ENCODE measurements at places on chromosomes 7 and 10.

DNA sequence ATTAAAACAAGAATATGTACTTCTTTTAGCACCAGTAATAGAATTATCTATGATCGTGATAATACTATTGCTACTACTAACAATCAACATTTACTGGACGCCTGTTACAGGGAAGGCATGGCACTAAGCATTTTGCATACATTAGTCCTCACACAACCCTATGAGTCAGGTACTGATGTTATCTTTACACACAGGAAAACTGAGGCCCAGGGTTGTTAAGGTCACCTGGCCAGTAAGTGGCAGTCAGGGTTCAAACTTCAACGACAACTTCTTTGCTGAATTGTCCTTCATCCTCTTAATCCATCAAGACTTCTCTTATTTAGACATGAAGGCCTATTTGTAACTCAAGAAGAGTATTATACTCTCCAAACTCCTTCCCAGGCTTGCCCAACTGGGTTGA, 41.9 kb upstream of the ACSL5 start:
- no peak for DNase-seq

- DNase-seq: no peak
Observed at GRCh38 chr10:117411479-117412399, 36.5 kb upstream of the PDZD8 start.

- DNase-seq: no peak
Observed at GRCh38 chr10:87652261-87652660, 7.4 kb upstream of the PAPSS2 start.

DNA sequence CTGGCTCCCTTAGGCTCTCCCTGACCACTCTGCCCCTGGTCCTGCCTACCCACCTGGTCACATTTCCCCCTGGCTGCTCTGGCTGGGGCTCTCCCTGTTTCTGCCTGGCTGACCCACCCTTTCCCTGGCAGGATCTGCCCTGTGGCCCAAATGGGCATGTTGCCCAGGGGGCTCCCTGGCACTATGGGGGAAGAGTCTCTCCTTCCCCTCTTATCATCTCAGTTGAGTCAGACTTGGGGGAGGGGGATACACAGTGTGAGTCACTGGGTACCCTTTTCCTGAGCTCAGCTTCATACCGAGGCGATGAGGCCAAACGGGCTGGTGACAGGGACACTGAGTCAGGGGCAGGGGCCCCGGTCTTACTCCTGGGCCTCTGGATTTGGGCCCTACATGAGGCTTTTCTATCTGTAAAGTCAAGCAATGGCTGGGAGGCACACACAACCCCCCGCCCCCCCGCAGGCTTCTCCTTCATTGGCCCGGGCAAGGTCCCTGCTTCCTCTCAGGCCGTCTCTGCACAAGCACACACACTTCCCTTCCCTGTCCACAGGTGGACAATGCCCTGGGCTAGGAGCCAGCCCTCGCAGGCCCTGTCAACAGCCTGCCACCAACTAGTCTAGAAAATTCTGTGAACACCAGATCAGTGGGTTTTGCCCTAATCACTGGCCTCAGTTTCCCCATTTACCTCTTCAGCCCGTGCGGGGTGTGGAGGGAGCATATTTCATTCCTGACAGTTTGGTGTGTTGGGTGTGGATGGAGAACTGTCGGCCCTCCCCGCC, 627 bp upstream of the FLNC start:
- peak; percentile 52 for DNase-seq

All from urothelium cell line (cell line).